ENCODE measurements at places on chromosomes 13 and 19.

GRCh38 chr13:23771552-23771951, 117.6 kb downstream of the MIPEP start:
- DNase-seq: no peak

DNA sequence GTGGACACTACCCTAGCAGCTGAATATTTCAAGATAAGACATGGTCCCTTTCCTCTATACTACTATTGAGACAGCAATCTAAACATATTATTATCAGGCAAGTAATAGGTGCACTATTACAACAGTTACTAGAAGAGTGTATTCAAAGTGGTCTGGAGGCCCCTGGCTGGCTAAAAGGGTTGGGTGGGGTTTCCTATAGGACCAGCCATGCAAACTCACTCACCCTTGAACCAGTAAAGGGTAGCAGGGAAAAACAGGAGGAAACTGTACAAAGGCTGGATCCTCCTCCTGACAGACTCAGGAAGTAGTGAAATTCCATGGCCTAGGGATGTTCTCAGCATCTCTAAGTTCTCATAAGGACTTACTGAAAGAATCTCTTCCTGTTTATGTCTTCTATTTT, 7.7 kb downstream of the SMAD9 start:
- DNase-seq: no peak

DNA sequence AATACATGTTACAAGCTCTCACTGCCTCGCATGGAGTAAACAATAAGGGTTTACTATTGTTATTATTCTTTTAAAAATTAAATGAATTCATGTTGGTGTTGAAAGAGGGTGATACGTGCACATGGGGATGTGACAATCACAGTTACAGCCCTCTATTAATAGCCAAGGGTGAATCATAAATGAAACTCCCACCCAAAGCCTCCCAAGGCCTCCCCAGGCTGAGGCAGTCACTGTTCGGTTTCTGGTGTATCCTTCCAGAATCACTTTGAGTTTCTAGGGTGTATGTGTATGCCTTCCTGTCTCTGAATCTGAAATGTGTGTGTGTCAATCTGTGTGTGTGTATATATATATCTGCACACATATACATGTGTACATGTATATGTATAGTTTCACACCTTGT, 73.4 kb downstream of the AKAP11 start:
- no peak for DNase-seq

GRCh38 chr19:55486971-55487923, 989 bp upstream of the SSC5D start:
- peak; percentile 96 for DNase-seq

DNA sequence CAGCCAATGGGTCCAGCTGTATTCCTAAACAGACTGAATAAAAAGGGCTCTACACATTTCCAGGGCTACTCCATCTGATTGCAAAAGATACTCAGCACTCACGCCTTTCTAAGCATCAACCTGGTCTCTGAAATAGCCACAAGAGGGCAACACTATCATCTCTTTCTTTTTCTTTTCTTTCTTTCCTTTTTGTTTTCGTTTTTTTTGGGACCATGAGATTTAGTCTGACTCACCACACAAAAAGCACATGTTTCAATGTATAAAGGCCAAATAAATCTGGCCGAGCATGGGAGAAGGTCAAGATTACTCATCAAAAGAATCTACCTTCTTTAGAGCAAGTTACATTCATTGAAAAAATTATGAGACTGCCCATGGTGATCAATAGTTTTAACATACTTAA, 805.6 kb upstream of the ARGLU1 start:
- peak; percentile 91 for DNase-seq

- peak; percentile 63 for DNase-seq
Observed at GRCh38 chr13:30119476-30119875, 187.9 kb downstream of the KATNAL1 start.

DNA sequence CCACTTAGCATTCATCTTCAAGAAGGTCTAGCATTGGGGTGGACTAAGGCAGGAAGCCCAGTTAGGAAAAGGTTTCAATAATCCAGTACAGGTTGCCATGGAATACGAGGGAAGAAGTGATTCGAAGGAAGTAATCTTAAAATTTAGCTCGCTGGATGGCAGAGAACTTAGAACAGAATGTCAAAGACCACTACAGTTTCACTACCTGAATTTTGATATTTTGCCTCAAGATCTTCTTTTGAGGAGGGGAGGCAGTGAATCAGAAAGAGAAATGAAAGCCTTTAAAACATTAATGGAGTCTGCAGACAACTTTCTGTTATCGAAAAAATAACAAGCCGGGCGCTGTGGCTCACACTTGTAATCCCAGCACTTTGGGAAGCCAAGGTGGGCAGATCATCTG, 7.0 kb upstream of the RAB8A start:
- DNase-seq: no peak

DNA sequence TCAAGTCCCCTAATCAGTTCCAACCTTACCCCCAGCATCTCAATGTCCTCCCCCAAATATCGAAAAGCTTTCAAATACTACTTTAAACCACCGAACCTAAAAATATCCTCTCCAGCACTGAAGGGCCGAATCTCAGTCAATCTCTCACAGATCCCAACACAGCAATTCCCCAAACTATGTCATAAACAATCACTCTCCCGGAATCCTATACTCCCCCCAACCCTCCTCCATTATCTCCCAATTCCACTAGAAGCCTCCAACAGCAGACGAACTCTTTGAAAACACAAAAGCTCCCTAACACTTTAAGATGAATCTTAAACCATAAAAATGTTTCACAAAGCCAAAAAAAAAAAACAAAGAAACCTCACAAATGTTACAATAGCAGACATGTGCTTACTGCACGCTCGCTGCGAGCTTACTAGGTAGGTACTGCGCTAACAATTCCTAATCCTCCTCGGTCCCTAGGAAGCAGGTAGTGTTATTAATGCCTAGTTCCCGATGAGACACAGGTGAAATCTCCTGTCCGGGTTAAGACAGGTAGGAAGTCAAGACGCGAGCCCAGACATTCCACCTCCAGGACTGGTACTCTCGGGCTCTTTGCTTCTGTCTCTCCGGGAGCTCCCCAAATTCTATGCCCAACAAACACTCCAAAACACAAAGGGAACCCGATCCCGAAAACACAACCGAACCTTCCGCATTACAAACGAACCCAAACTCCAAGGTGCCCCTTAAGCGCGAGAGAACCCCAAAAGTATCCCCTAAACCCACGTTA, 14.2 kb downstream of the FBXO46 start:
- DNase-seq: no peak

GRCh38 chr19:30350692-30351663, 21.2 kb upstream of the ZNF536 start:
- DNase-seq: no peak

All from iris pigment epithelial cell (primary cell).